Activated CD8-positive, alpha-beta memory T cell treated with anti-CD3 and anti-CD28 coated beads, Interleukin-2, amount 10 ng/mL, durations not matched to agents 7 days and 5 days (primary cell): ENCODE measurements at places on chromosomes 12 and 14. TPM values are rescaled to one million over a fixed set of nuclear protein-coding genes. Genes with fewer than 3 reads are reported as not detected.

DNA sequence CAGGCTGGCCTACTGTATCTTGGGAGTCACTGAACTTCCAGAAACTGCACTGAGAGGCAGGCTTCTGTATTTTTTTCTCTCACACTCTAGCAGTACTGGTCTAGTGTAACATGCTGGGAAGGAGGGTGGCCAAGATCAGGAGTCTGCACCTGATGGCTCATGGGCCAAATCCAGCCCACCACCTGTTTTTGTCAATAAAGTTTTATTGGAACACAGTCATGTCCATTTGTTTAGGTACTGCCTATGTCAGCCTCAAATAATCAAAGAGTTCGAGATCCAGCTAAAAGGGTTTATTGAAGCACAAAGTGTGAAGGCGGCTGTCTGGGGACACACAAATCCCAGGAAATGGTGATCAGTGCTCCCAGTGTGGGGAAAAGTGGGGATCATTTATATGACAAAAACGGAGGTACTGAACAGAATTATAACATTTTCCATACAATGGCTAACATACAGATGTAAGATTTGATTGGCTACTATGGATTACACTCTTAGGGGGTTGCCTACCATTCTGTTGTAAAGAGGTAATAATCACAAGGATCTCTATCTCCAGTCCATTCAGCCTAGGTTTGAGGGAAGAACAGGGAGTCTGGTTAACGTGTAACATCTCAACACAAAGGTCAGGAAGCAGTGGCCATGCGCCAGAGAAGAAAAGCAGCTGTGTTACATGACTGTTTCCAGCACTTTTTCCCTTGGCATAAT, 12.9 kb downstream of the USP30 start:
- DNase-seq, result no peak

GRCh38 chr12:108173160-108173559, 44.1 kb downstream of the WSCD2 start:
- no peak for DNase-seq

Gene HOTAIR
- total RNA-seq, result not detected

Gene KRT72
- 0.15 TPM for total RNA-seq

DNA sequence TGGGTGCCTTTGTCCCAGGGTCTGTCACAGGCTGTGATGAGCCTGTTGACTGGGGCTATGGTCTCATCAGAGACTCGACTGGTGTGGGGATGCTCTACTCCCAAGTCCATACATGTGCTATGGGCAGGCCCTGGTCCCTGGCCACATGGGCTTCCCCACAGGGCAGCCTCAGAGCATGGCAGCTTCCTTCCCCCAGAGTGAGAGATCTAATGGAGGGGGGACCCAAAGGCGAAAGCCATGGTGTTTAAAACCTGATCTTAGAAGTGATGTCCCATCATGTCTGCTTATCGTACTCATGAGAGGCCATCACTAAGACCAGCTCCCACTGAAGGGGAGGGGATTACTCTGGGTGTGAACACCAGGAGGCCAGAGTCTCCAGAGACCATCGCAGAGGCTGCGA, 279.0 kb upstream of the RTL1 start:
- no peak for DNase-seq

Gene RNASE9
- not detected for total RNA-seq
